KBM-7 (cell line): ENCODE measurements at places on chromosomes 7 and 10.

DNA sequence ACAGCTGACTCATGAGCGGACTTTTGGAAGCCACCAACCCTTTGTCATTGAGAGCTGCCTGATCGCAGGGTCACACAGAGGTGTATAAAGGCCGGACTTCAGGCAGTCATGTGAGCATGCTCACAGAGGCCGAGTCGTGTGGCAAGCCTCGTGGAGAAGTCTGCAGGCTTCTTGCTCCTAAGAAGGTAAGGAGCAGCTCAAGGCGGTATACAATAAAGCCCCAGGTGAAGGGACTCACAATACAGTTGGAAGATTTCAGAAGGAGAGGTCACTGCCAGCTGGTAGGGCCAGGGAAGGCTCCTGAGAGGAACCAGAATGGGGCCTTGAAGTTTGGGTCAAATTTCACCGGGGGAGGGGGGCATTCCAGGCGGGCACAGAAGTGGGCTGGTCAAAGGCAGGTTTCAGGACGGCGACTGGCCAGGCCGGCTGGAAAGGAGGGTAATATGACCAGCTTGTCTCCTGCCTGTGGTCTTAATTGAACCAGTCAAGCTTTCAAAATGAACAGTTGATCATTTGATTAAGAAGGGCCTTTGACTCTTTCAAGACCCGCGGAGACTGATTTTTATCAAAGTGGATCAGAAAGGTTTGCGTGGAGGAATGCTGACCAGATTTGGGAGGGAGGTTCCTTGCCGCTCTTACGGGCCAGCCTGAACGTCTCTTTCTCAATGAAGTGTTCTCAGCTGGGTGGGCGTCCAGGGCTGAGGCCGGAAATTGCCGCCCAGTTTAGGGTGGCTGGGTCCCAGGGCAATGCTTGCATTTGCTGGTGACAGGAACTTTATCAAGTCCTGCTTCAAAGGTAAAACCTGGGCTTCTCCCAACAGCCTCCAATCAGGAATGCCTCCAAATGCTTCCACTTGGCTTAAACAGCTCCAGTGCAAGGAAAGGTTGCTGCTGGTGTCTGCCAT, 178.6 kb downstream of the EMX2 start:
- DNase-seq = no peak

GRCh38 chr10:73886085-73886529, 11.8 kb upstream of the CAMK2G start:
- DNase-seq = peak; percentile 80

GRCh38 chr10:122461729-122462532, 578 bp downstream of the HTRA1 start:
- DNase-seq = no peak

- no peak for DNase-seq
These were observed 125.7 kb upstream of the NPS start for GRCh38 chr10:127423218-127423915.

GRCh38 chr7:26233902-26234511, 32.5 kb downstream of the CBX3 start:
- DNase-seq = peak; percentile 66

DNA sequence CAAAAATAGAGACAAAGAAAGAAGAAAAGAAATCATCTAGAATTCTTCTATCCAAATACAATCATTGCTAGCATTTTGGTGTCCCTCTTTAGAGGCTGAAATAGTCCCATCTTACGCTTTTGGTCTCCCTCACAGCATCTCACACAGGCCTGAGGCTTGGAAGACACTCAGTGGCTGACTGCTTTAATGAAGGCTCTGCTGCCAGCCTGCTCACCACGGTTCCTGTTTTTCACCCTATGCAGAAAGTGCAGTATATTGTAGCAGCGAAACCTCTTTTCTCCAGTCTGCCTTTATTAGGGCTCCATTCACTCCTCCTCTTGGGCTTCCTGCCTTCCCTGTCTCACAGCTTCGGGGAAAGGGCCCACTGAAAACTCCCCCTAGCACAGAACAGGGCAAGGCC, 102.2 kb downstream of the JCAD start:
- no peak for DNase-seq

DNA sequence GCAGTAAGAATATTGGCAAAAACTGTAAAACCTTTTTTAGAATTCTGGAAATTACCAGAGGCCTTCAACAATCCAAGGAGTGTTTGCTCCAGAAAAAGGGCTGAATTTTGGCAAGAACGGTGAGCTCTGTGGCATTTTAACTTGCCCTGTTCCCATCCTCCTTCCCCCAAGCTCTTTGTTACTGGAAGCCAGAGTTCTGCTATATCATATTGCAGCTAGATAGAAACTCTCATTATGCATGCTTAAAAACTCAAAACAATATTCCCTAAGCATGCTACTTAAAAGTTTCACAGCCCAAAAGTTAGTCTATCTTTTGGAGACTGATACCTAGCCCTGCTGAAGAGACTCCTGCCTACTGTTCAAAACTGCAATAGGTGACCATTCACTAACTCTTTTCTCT, 70.6 kb upstream of the GPR37 start:
- DNase-seq = no peak

DNA sequence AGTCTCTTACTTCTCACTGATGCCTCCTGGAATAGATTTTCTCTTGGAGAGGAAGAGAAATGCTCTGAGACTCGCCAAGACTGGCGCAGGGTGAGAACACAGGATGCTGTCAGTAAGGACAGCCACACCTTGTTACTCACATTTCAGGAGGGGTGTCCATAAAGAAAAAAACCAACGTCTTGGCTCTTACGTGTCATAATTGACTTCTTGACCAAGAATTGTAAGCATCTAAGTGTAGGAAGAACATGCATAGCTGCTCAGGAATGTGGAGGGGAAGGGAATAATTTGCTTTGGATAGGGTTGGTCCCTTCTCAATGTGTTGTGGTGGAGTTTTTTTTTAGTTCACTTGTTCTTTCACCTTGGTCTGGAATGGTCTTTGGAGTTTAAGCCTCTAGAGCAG, 43.8 kb upstream of the ZNF438 start:
- DNase-seq = no peak
